ENCODE measurements at places on chromosomes 6 and 20.
A peak's percentile ranks its signal among the peaks of the same experiment; 100 is the strongest.

DNA sequence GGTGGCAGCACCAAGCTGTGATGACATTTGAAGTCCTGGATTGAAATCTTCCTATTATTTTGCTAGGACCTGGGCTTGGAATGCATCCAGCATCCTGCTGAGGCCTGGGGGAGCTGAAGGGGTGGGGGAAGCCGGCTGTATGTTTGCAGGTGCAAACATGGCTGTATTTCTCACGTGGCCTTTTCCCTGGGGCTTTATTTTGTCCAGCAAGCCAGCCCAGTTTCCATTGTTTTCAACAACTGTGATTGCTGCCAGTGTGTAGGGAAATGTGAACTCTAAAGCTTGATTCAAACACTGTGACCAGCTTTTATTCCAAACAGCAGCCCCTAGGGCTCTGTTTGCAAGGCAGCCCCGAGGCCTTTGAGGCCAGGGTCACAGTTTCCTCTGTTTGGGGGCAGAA, 683.0 kb downstream of the DHX35 start:
- DNase-seq: no peak

- DNase-seq: no peak
Measured at GRCh38 chr6:154638369-154638768, 94.8 kb upstream of the SCAF8 start.

- peak; percentile 47 for DNase-seq
Measured at GRCh38 chr20:62030834-62031434, 34.7 kb downstream of the TAF4 start.

GRCh38 chr20:3794701-3795420, 1.2 kb upstream of the CDC25B start:
- DNase-seq: no peak

GRCh38 chr6:34370361-34370760, 22.1 kb downstream of the NUDT3 start:
- DNase-seq: no peak

DNA sequence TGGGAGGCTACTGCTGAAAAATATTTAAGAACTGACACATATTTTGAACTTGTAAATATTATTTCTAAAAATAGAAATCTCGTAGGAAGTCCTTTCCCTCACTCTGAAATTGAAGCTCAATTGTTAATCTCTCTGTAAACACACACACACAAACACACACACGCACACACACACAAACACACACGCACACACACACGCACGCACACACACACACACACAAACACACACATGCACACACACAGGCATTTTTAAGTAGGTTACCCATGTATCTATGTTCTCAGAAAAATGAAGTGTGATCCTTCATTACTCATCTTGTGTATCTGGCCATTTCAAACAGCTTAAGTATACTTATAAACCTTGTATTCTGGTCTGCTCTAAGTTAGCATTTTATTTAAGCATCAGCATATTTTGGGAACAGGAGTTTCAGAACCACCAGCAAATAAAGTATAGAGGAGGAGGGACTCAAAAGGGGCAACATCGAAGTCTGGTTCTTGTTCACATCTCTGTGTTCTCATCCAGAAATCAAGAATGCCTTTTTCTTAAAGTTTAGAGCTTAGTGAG, 11.6 kb downstream of the CCN6 start:
- DNase-seq: no peak

DNA sequence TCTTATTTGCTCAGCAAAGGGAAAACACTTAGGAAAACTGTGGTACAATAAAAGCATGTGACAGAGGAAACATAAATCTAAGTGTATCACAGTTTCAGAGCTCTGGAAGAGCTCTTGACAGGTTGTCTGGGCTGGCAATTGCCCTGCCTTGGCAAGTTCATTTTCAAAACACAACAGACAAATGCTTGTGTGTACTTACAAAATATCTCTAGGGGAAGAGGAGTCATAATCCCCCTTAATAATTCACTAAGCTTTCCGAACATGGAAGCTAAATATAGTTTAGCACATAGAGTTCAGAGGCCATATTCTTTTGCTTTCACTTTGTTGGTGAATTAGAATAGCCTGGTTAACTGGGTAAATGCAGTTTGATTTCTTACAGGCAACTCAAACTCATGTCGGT, 211.6 kb upstream of the THEMIS start:
- no peak for DNase-seq

- DNase-seq: no peak
Measured at GRCh38 chr6:36019167-36019566, 5.3 kb downstream of the SLC26A8 start.

Measured in central memory CD4-positive, alpha-beta T cell (primary cell).